ENCODE measurements at places on chromosomes 5 and 9.

DNA sequence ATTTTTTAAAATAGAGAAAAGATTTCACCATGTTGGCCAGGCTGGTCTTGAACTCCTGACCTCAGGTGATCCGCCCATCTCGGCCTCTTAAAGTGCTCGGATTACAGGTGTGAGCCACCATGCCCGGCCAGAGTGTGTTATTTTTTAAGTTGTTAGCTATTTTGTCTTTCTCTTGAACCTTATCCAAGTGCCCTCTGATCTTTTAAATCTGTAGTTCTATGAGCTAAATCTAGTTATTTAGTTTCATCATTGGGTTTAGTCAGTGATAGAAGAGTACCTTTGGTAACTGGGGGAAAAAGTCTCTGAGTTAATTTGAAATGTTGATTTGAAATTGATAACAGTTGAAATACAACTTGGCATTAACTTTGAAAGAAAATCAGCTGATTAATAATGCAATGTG lies 88.3 kb downstream of the NNT start:
- no peak for DNase-seq

DNA sequence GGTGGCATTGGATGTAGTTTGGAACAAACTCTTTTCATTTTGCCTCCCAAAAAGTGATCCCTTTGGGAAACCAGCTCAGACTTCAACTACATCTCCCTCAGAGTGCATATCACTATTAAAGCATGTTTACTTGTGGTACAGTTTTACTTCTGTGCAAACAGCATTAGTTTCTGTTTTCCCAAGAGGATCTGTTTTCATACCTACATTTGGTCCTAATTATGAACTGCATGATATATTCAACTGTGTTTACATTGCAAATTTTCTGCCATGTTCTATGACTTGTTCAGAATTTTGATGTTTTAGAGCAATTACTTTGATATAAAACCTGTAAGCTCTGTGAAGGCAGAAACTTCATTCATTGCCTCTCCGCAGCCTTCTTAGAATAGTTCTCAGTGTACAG lies 681.5 kb upstream of the ACO1 start:
- DNase-seq, result no peak

- no peak for DNase-seq
Measured at GRCh38 chr5:170540271-170540670, 36.5 kb downstream of the KCNIP1 start.

- DNase-seq, result no peak
Measured at GRCh38 chr9:6199596-6199995, 16.0 kb upstream of the IL33 start.

DNA sequence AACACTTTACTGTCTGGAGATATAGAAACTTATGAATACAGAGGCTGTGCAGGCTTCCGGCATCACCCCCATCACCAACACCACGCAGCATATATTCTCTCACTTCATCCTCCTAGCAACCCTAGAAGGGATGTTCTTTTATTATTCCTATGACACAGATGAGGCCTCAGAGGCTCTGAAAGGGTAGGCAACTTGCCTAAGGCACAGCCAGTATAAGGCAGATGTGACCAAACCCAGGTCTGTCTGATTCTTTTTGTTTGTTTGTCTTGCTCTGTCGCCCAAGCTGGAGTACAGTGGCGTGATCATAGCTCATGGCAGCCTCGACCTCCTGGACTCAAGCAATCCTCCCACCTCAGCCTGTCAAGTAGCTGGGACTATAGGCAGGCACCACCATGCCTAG lies 22.8 kb upstream of the CORO2A start:
- no peak for DNase-seq

- DNase-seq, result no peak
Measured at GRCh38 chr9:111622626-111623025, 8.5 kb upstream of the DNAJC25 start.

- no peak for DNase-seq
Measured at GRCh38 chr9:8762479-8763085, 963.0 kb upstream of the DMAC1 start.

- no peak for DNase-seq
Measured at GRCh38 chr5:57482671-57483106, at the start of gene ACTBL2. Gene ACTBL2 (minus strand): TSS chr5:57482811. CDS start chr5:57482707, 104 bp downstream.

GRCh38 chr5:174376726-174377373 lies 331.3 kb downstream of the NSG2 start:
- no peak for DNase-seq

GRCh38 chr5:139711067-139711905 lies 63.1 kb downstream of the CXXC5 start:
- peak; percentile 68 for DNase-seq

DNA sequence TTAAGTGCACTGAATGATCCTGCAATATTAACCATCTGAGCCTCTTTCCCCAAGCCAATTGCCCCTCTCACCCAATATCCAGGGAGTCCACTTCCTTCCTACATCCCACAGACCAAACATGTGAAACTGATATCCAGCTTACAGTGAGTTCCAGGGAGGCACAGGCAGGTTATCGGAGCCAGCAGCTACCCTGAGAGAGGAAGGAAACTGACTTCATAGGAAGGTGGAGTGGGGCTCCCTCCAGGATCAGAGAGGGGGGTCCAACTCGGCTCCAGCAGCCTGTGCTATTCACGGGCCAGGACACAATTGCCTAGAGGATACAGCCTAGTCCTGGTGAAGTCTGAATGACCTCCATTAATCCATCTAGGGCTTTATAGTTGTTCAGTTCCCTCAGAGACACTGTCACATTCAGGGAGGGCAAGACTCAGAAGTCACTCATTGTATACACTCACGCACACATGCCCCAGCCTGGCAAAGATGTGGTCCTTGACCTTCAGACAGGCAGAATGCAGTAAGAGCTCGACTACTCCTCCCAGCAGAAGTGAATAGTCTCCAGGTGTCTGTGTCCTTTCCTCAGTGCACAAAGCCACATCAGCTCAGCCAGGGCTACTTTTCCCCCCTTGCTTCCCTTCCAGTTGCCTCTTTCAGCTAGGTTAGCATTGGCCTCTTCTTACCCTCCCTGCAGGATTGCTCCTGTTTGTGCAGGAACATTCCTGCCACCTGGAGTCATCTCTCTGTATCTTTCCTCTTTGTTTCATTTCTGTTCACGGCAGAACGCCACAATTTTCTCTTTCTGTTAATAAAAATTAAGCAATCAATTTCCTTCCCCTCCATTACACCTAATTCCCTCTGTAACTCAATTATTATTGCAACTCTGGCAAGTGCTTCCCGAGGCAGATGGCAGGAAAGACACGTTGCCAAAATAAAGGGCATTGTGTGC lies 501.7 kb downstream of the ARHGEF28 start:
- no peak for DNase-seq

DNA sequence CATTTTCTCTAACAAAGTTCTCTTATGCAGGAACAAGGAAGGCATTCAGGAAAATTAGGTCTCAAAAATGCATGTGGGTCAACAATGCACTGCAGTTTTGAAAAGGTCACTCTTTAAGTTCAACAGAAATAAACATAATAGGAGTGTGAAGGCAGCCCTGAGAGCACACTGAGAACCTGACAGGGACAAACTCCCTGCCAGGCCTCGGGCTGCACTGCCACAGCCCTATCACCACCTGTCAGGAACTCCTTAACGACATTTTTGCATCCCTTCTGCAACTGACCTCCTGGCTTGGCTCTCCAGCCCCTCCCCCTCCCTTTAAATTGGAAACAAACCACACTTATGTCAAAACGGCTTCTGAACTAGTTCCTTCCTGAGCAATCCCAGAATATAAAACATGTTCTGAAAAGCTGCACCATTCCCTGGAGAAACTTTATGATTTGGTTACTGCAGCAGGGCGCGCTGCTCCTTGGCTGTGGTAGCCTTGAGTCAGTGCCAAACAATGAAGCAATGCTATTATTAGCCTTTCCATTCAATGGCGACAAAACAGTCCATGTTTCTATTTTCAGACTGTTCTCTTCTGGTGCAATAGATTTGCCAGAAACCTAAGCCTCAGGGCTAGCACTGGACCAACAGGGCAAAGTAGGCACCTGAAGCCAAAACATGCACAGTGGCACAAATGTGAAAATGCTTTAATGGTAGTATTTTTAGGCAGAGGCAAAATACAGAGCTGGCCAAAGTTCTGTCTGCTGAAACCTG lies 160.1 kb upstream of the ZNF608 start:
- DNase-seq, result no peak

DNA sequence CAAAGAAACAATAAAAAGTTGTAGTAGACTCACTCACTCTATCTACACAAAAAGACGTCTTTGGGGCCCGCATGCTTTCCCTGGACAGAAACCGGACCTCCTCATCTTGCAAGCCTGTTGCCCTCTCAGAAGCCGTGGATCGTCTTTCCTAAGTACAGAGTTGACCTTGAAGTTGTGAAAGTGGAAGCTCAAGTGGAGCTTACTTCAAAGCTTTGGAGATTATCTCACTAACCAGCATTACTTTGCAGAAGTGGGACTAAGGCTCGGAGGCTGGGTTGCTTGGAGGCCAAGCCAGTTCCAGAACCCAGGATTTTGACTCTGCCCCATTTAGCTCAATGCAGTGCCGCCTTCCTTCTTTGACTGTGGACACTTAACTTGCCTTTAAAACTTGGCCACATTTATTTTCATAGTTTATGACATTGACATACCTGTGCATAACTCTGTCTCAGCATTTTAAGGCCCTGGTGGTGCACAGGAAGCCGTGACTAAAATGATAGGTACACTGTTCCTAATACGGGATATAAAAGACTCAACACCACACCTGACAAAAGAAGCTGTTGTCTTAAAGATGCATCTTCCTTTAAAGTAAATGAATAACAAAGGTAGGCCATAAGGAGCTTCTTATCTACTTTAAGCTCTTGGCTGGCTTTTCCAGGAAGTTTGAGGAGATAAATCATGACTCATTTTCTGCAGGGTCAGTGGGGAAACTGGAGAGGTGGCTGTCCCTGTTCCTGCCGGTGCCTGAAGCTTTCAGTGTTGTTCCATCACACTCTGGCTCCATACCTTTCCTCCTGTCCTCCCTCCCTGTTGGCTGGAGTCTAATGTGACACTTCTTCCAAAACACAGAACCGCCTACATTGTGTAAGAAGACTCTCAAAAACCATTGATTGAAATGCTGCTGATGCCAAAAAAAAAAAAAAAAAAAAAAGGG lies 10.7 kb downstream of the SLC25A25 start:
- no peak for DNase-seq

GRCh38 chr5:122615146-122615545 lies 159.7 kb upstream of the SNX2 start:
- no peak for DNase-seq

DNA sequence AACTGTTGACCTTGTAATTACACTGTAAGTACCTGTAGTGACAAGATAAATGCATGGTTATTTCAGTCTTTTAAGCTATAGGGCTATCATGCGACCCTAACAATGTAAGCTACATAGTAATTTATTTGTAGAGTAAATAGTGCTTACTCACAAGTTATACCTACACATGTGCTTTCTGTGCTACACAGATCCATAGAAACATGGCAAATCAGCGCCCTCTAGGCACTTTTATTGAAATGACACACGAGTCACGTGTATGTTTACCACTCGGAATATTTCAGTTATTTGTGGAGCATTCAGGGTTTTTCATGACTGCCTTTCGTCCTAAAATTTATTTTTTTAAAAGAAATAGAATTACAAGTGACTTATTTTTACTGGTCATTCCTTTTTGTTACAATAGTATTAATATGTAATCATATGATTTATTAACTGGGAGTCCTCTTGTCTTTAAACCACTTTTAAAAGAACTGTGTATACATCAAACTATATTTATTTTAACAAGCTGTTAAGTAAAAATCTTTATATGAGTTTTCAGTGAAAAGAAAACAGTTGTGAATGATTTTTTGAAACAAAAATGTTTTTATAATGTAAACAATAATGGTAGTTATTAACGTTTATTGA lies 1242.3 kb upstream of the WWC1 start:
- DNase-seq, result no peak

DNA sequence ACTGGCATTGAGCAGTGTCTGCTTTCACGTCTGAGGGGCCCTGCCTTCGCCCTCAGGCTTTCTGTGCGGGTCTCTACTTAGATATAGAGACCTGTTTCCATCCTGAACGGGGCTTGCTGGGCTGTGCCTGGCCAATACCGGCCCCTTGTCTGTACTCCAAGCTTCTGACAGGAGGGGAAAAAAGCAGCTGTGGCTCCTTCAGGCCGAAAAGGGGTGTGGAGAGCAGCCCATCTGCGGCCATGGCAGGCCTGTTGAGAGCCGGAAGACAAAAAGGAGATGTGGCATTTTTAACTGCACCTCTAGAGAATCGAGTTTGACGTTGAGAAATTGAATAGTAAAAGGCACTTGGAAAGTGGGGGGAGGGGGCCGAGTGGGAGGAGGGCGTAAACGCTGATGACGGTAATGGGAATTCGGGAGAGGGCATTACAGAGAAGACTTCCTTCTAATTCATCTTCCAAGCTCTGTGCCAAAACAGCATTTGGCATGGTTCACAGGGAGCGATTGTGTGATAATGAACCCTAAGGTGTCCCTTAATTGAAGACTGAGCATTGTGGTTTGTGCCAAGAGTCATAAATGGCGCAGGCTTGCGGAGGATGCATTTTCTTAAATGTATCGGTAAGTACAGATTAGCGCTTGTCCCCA lies 25.1 kb upstream of the PRDM12 start:
- no peak for DNase-seq

- DNase-seq, result no peak
Measured at GRCh38 chr9:126171641-126172040, 155.0 kb upstream of the MVB12B start.

- no peak for DNase-seq
Measured at GRCh38 chr5:143244000-143244736, 159.3 kb downstream of the NR3C1 start.

DNA sequence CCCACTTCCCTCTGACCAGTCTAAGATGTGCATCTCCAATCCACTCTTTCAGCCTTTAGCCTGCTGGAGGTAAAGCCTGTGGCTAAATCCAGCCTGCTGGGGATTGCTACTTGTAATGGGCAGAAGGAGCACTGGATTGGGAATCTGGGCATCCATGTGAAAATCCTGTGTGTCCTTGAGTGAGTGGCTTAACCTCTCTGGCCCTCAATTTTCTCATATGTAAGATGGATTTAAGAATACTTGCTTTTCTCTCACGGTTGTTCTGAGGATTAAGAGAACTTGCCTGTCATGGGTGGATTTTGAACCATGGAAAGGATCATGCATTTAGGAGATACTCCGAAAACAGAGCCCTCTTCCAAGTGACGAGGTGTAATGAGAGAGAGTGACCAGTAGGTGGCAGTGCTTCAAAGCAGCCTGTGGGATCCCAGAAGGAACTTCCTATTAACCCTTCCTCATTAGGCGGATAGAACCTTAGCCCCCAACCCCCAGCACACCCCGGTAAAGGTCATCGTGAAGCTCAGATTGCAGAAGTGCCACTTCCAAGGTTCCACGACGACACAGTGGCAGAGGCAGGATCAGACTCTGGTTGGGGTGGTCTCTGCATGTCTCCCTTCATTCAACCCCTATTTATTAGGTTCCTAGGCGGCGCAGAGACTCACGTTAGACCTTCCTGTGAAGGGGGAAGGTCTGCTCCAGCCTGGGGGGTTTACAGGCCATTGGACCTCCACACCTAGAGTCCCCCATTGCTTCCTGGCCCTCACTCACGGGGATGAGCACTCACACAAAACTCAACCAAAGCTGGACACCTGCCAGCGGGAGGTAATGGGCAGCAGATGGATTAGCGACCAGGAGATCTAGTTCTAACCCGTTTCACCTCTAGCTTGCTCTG lies 68.7 kb upstream of the ZNF618 start:
- DNase-seq, result peak; percentile 66

All from germinal center (tissue), 1 donor.